Activated naive CD8-positive, alpha-beta T cell treated with anti-CD3 and anti-CD28 coated beads for 36 hours (primary cell): ENCODE measurements at places on chromosomes 5 and 9. TPM values are rescaled to one million over a fixed set of nuclear protein-coding genes. Genes with fewer than 3 reads are reported as not detected.

Gene C9orf153
- not detected for total RNA-seq

Gene CCL27
- 0.82 TPM for total RNA-seq

Gene HBEGF
- total RNA-seq = 5.7 TPM

Gene CAST
- total RNA-seq = 121 TPM

Gene KCNN2
- total RNA-seq = not detected

Gene FAM200C
- total RNA-seq = 0.48 TPM

Gene ZDHHC11B
- not detected for total RNA-seq

Gene KCTD16
- 0.16 TPM for total RNA-seq

Gene TMEM174
- total RNA-seq = not detected

Gene WHRN
- 5.8 TPM for total RNA-seq

Gene CDK9
- total RNA-seq = 94.2 TPM

Gene PNPLA7
- total RNA-seq = 2.9 TPM

Gene TAF11L10
- not detected for total RNA-seq

Gene PCDHB15
- total RNA-seq = not detected

Gene ANKRD33B
- 10.2 TPM for total RNA-seq

Gene SNX2
- 41.9 TPM for total RNA-seq

Gene LPAR1
- not detected for total RNA-seq

Gene BTNL8
- 0.20 TPM for total RNA-seq

Gene CDKN2B
- not detected for total RNA-seq

Gene SOX30
- not detected for total RNA-seq

Gene SLC6A3
- not detected for total RNA-seq

Gene MIER3
- total RNA-seq = 16.7 TPM

Gene C9
- not detected for total RNA-seq

Gene IL33
- not detected for total RNA-seq

Gene PCDH12
- total RNA-seq = 1.3 TPM

Gene CMYA5
- total RNA-seq = 0.16 TPM

Gene DMGDH
- total RNA-seq = not detected

Gene TAS2R1
- not detected for total RNA-seq

Gene IL17B
- total RNA-seq = not detected

Gene RELL2
- 26.8 TPM for total RNA-seq

Gene TAF1L
- 0.04 TPM for total RNA-seq

Gene PTGR1
- total RNA-seq = 1.3 TPM

Gene CDH6
- not detected for total RNA-seq

Gene PCDHA2
- not detected for total RNA-seq

Gene PCDHGA4
- not detected for total RNA-seq

Gene PCDHGB1
- total RNA-seq = not detected

Gene FREM1
- not detected for total RNA-seq

Gene PLEKHG4B
- not detected for total RNA-seq

Gene KIF20A
- total RNA-seq = 59.1 TPM

Gene GBGT1
- total RNA-seq = 1.6 TPM

Gene HTR4
- total RNA-seq = not detected
